ENCODE measurements at places on chromosomes 7 and 10.

GRCh38 chr10:65952086-65952485 lies 973.8 kb upstream of the LRRTM3 start:
- DNase-seq = no peak

GRCh38 chr10:44517635-44518034 lies 132.7 kb upstream of the CXCL12 start:
- no peak for DNase-seq

GRCh38 chr7:101792051-101792681 lies 25.3 kb upstream of the CUX1 start:
- no peak for DNase-seq

GRCh38 chr10:44023517-44023916 lies 361.4 kb downstream of the CXCL12 start:
- no peak for DNase-seq

DNA sequence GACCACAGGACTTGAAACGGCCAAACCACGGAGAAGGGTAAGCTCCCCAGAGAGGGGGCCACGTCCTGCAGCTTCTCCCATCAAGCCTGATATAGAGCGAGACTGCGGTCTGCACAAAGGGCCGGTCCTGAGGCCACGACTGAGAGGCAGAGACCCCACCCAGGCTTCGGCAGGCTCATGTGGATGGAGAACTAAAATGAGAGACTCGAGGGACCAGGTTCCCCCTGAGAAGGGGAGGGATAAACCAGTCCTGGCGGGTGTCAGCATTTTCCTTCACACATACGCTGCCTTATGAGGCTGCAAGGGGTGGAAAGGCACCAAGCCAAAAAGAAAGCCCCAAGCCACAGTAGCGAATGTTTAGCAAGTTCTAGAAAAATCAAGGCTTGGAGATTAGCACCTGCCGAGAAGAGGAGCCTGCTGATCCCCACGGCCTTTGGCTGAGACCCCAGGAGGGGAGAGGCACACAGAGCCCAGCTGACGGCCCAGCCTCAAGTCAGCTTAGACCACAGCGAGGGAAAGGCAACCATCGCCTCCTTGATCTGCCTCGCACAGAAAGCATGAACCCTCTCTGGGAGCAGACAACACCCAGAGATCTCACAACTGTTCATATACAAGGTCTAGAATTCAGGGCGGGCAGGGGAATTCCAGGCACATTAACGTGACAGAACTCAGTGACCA lies 92.6 kb upstream of the RNF32 start:
- DNase-seq = no peak
